Parietal lobe (tissue), 2 donors: ENCODE measurements at places on chromosomes 16 and 17. TPM values are rescaled to one million over a fixed set of nuclear protein-coding genes. Genes with fewer than 3 reads are reported as not detected.

ALOX12B gene
- total RNA-seq, result 0.63 TPM

RNF222 gene
- total RNA-seq, result not detected

DLG4 gene
- 155 TPM for total RNA-seq

SDR42E1 gene
- not detected for total RNA-seq
